ENCODE measurements at places on chromosomes 12 and 14.
A peak's percentile ranks its signal among the peaks of the same experiment; 100 is the strongest.

DNA sequence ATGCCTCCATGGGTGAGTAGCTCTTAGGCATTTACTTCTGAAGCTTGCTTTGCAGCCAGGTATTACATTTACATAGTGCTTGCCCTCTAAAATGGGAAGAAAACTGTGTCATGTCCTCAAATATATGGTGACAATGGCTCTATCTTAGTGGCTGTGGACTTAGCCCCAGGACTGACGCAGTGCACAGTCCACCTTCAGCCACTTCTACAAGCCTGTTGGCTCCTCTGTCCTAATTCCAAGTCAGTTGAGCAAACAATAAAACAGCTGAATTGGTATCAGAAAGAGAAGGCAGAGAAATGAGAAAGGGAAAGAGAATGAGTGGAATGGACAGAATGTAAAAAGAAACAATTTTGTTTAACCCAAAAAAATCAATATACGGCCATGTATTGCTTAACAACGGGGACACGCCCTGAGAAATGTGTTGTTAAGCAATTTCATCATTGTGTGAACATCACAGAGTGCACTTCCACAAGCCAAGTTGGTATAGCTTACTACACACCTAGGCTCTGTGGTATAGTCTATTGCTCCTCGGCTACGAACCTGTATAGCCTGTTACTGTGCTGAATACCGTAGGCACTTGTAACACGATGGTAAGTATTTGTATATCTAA is 93.5 kb downstream of the GRIN2B start:
- DNase-seq: no peak

- no peak for DNase-seq
Measured at GRCh38 chr12:68042212-68042699, 53.0 kb downstream of the IFNG-AS1 start.

DNA sequence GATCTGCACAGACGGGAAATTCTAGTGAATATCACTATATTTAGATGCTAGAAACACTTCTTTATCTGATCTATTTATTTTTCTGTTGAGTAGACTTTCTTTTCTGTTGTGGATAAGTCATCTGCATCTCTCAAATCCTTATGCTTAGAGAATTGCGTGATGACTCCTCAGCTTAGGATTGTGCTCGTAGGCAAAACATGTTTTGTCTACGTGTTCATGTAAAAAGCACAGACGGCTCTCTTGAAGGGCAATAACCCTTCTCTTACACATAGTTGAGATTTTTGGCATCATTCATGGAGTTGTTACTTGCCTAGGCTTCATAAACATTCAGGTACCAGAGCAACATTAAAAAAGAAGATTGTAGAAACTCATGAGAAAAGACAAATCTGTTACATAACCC is 18.6 kb downstream of the PPFIBP1 start:
- no peak for DNase-seq

- no peak for DNase-seq
Measured at GRCh38 chr12:132467511-132467910, 22.4 kb upstream of the FBRSL1 start.

- no peak for DNase-seq
Measured at GRCh38 chr12:46267575-46267824, 1.3 kb downstream of the SLC38A1 start.

DNA sequence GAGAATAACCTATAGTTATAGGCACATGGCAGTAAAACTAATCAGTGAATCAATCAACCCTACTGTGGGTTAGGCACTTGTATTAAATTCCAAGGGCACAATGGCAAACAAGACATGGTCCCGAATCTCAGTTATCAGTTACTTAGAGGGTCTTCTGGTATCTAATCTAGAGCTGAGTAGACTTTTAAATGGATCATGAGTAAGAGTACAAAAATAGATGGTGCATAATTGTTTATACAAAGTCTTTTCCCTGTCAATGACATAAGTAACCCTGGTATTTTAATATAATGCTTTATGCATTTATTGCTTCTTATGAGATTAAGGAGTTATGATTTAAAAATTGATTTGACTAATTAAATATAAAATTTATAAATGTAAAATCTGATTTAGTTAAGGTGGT is 23.0 kb upstream of the KCNJ8 start:
- DNase-seq: no peak

GRCh38 chr12:123762715-123763052 is 583 bp downstream of the DNAH10 start:
- DNase-seq: no peak

GRCh38 chr14:32679927-32680612 is 258.6 kb upstream of the NPAS3 start:
- no peak for DNase-seq

- peak; percentile 80 for DNase-seq
Measured at GRCh38 chr12:120713861-120714482, 3.7 kb downstream of the UNC119B start.

DNA sequence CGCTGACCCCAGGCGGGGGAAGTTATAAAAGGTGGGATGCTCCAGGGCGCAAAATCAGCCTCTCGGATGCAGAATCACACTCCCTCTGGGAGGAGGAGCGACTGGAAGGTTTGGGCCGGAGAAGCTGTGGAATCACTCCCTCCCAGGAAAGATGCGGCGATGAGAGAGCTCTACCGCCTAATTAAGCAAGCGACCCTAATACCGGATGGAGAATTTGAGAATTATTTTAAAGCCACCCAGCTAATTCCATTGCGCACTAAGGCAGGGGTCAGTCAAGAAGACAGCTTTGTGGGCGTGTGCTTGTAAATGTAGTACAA is 1.9 kb downstream of the COL2A1 start:
- DNase-seq: no peak

DNA sequence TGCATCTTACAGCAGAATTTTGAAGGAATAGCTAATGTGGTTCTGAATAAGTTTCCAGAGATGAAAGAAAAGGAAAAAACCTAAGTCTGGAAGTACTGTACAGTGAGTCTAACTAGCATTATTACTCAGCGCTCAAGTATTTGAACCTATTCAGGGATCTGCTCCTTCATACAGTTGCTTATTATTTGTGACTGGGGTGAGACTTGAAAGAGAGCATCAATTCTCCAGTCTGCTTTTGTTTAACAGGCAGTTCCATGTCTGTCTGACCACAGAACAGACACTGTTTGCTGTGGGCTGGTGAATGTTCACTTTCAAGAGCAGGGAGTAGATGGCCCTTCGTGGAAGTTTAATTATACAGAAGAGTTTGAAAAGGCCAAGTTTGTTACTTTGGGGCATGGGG is 9.3 kb downstream of the ETV6 start:
- no peak for DNase-seq

DNA sequence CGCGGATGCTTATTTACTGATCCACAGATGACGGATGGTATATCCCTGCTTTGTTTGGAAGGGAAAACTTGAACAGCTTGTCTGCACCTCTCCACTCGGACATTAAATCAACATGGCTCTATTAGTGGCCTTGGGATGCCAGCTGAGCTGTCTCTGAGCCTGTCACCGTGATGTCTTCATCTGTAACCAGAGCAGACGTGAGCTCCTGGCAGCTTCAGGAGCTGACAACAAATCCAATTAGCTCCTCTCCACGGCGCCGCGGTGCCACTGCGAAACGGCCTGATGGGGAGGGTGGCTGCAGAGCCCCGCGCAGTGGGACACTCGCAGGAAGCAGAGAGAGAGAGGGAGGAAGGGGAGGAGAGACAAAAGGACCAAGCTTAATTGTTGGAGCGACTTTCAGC is 112.3 kb downstream of the PAPOLA start:
- peak; percentile 90 for DNase-seq

DNA sequence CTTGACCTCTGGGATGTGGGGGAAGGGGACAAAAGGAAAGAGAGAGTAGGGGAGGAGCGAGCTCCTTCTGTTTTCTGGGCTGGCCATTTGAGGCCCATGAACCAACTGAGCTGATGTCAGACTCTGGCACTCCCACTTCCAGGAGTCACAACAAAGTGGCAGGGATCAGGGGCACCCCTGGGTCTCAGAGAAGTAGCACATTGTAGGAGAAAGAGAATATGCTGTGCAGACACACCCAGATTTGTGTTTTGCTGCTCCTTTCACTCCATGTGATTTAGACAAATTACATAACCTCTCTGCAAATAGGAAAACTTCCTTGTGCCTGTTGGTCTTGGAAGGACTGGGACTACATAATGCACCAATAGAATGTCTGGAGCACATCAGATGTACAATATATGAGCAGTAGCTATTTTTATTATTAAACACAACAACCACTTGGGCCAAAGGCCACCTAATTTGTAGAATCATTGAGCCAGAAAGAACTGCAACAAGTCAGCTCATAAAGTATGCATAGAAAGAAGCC is 265.5 kb downstream of the ZFP36L1 start:
- no peak for DNase-seq

GRCh38 chr12:116879509-116880212 is 1.6 kb downstream of the HRK start:
- no peak for DNase-seq

DNA sequence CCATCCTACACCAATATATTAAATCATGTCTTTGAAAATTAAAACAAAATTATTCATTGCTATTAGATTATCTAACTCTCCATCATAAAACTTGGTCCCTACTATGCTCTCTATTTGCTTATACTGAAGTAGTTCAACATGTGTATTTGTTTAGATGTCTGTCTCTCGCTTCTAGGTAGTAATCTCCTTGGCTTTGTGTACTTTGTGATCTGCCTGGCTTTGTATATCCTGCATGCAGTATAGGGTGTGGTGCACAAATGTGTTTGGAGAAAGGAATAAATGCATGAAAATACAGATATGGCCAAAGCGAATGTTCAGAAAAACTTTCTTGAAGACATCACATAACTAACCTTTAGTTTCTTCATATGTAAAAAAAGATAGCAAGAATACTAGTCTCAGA is 246.6 kb upstream of the LRFN5 start:
- no peak for DNase-seq

- no peak for DNase-seq
Measured at GRCh38 chr12:2168808-2169207, 116.0 kb downstream of the CACNA1C start.

DNA sequence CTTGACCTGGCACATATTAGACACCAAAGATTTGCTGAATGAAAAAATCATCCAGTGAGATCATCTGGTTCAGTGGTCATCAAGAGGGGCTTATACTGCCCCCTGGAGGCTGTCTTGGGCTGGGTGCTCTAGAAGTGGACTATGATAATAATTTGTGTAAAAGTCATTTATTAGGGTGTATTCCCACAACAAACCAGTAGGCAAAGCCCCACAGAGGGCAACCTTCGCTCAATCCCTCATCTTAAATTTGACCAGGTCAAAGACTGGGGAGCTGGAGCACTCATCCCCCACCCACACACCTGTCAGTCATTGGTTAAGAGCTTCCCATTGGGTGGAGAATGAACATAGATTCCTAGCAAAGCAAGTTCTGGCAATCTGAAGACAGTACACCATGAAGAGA is 20.0 kb upstream of the FICD start:
- DNase-seq: no peak

DNA sequence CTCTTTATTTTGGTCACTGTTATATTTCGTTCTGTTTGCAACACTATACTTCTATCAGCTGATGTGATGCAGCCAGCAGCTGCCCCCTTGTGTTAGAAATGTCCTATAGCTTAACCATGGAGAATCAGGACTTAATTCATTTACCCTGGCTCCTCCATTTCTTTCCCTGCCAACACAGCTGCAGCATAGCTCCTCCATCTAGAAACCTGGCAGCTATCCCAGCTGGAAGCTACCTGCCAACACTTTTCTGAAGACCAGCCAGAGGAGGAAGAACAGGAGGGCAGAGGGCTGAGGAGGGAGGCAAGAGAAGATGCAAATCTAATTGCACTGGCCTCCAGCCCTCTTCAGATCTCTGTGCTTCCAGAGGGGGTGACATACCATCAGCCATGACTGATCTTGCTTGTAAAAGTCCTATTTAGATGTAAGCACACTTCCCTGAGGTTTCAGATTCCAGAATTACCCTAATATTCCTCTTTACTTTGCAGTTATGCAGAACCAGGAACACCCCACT is 156.8 kb upstream of the TMEM260 start:
- peak; percentile 40 for DNase-seq

- DNase-seq: peak; percentile 76
Measured at GRCh38 chr14:23009939-23010726, at the start of gene C14orf93. Gene C14orf93, minus strand, starts transcription at chr14:23010143. Its CDS starts 11,120 bp downstream, at chr14:22999023.

DNA sequence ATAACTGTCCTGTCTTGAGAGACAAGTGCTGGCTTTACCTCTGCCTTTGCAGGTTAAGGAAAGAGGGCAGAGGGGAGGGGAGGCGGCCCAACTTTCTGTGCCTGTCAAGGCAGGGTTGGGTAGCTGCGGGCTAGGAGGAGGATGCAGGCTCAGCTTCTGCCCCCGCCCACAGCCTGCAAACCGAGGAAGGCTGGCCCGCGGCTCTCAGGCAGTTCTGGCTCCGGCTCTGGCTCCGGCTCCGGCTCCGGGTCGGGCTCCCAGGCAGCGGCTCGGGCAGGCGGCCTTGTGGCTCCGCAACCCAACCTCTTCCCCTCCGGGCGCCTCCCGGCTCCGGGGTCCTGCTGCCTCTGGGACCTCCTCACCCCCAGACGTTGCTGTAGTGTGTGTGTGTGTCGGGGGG is 92.9 kb downstream of the TMEM30B start:
- no peak for DNase-seq

DNA sequence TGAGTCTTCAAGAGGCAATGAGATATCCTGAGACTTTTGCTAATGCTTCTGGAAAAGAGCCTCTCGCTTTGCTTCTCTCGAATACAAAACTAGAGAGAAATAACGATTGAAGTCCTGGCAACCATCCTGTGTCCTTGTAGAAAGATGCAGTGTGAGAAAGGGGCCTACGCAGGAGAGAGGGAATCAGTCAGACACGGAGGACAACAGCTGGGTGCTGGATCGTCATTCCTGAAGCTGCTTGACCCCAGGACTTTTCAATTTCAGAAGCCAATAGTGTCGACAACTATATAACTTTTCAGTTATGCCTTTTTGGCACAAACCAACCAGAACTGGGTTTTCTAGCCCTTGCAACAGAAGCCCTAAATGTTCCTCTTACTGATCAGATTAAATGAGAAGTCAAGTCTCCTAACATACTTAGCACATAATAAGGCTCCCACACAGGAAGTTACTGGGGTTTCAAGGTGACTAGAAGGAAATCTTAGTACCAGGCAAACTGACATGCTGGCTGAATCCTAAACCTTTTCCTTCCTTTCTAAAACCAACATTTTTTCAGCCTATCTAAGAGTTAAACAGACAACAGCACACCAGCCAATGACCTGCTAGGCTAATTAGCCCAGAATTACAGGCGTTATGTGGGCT is 755.6 kb downstream of the MED13L start:
- no peak for DNase-seq

- DNase-seq: no peak
Measured at GRCh38 chr12:123948401-123948795, 24.2 kb downstream of the CCDC92 start.

GRCh38 chr14:56122301-56122700 is 4.1 kb downstream of the PELI2 start:
- DNase-seq: no peak

GRCh38 chr14:60652674-60653651 is 3.7 kb upstream of the SIX1 start:
- no peak for DNase-seq

GRCh38 chr12:25308756-25309155 is 58.0 kb upstream of the KRAS start:
- no peak for DNase-seq

GRCh38 chr14:100696590-100696989 is 30.1 kb upstream of the DLK1 start:
- no peak for DNase-seq

GRCh38 chr12:62625228-62625627 is 158.6 kb downstream of the MON2 start:
- no peak for DNase-seq

- DNase-seq: no peak
Measured at GRCh38 chr14:96876747-96877146, 79.6 kb downstream of the VRK1 start.

GRCh38 chr14:75426332-75427125 is 1.3 kb upstream of the JDP2 start:
- no peak for DNase-seq

Data from dorsolateral prefrontal cortex (tissue), 122 donors.